ENCODE measurements at places on chromosomes 6 and 20.
A peak's percentile ranks its signal among the peaks of the same experiment; 100 is the strongest.

DNA sequence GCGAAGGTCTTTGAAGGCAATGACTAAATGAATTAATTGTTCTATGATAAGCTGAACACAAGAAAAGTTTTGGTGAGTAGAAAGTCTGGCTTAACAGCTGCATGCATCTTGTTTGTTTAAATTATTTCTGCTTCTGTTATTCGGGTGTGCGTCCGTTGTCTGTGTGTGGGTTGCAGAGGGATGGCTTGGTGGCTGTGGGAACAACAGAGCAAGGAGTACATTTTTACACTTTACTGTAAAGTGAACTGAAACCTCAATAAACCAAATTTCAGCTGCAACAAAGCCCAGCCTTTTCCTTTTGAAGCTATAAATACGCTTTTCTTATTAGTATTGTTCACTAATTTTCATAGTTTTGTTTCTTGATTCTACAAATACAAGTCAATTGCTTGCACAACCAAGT is 3.5 kb upstream of the LAMP5 start:
- DNase-seq = no peak

DNA sequence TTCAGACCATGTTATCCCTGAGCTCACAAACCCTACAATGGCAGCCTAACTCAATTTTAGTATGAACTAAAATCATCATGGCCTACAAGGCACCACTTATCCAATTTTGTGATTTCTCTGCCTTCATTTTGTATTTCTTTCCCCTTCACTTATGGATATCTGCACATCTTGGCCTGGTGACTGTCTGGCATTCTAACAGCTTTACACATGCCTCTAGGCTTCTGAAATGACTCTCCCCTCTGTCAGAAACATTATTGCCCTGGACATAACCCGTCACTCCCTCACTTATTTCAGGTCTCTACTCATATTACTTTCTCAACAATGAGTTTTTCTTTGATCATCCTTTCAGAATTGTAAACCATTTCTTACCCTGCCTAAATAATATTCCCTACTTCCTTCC is 89.2 kb upstream of the THEMIS start:
- no peak for DNase-seq

DNA sequence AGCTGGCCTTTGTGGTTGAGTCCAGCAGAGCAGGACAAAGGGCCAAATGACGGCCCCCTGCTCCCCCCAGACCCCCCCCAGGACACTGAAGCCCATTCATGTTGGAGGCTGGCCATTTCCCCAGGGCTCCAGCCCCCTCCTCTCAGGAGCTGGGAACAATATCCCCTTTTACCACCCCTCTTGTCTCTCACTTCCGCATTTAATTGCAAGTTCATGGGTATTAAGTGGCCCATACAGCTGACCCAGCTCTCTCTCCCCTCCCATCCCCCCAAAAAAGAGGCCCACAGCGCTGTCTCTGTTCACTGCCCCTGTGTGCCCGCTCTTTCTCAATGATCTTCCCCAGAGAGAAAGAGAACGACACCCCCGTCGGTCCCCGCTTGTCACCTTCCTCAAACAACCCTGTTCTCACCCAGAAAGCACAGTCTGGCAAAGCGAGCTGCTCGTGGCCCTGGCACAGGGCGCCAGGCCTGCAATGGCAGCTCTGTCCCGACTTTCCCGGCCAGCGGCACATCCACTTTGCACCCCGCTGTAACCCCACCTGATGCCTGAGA is 30.4 kb downstream of the PREX1 start:
- no peak for DNase-seq

GRCh38 chr6:151870375-151870774 is 62.9 kb downstream of the ESR1 start:
- DNase-seq = no peak

DNA sequence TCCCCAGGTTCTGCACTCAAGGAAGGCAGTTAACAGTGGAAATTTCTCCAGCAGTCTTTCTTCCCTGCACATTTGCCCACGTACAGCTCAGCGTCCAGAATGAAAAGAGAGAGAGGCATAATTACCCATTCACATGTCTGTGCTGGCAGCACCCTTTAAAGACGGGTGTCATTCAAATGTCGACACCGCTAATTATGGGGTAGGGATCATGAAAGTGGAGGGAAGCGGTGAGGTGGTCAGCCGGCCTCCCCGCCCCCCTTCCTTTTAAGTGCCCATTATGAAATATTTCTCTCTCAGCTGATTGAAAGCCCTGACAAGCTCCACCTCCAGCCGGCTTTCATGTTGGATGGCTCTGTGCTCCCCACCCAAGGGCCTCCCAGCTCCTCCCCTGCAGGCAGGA is 246.1 kb downstream of the BMP7 start:
- DNase-seq = no peak

DNA sequence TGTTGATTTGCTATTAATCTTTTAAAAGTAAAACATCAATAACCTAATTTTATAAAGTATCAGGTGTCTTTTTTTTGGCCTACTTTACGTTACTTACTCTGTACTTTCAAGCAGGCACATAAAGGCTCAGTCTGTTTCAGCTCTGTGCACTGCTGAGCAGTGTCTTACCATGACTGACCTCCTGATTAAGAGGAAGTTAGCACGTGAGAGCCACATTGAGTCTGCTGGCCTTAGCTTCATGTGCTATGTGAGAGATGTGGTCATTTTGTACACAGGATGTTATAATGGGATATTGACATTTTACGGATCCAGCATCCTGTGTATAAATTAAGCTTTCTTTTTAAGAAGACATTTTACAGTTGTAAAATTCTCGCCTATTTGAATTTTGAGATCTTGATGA is 31.9 kb downstream of the ARID1B start:
- DNase-seq = no peak

GRCh38 chr20:12012241-12013222 is 94.8 kb downstream of the BTBD3 start:
- DNase-seq = no peak

DNA sequence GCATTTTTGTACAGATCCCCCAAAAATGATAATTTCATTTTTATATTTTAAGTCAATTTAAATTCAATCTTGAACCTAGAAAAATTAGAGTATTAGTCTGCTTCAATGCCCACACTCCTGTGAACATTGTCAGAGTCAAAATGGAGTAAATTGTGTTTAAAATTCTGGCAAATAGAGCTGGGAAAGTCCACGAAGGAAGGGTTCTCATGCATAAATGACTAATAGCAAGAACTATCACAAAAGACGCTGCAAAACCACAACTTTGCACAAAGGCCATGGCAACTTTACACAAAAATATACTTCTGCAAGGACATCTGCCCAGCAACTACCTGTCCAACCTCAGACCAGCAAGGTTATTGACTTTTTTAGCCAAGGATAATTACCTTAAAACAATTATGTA is 203.2 kb upstream of the SMLR1 start:
- no peak for DNase-seq

DNA sequence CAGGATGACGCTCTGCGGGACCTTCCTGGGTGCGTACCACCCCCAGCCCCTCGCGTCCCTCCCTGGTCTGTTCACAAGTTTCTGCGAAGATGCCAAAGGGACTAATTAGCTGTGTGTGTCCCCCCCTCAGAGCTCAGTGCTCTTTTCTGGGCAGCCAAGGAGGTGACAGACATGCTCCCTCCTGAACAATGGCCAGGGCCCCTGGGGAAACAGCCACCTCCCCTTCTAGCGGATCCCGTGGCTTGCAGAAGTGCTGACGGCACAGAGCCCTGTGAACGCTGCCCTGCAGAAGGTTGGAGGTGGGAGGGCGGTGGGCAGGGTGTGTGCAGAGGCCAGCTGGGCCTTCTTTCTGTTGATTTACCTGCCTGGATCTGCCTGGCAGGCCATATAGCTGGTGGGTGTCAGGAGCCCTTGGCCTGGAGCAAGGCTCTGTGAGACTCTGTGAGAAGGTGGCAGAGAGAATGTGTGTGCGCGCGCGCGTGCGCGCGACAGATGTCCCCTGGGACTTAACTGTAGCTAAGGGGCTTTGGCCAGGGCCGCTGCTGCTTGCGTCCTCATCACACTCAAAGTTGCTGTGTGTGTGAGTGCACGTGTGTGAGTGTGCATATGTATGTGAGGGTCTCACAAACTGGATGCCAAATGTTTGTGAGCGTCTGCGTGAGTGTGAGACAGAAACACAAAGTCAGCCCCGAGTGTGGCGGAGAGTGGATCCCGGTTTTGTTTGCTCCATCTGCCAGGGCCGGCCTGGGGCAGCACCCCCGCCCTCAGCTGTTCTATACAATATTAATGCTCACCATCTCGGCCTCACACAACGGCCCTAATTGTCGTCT is 3.5 kb upstream of the MYT1 start:
- DNase-seq = no peak

DNA sequence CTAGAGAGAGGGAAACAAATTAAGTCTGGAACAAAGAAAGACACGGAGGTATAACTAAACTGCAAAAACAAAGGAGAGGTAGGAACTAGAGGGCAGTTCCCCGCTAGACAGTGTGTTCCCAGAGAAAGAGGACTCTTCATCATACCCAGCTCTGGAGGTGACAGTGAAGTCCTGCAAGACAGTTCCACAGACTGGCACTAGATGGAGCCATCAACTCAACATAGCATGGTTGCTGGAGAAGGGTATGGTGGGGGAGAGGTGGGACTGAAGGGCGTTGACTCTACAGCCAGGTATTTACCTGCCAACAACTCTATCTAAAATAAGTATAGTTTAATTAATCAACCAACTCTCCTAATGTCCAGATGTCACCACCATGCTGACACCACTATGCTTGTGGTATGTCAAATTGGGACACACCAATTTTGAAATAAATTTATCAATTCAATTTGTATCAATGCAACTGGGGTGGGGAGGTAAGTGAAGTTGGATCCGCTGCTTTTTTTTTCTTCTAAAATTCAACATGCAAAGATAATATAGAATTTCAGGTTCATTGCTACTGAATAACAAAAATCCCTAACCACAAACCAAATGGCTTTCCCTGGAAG is 9.7 kb downstream of the BACH2 start:
- no peak for DNase-seq

- peak; percentile 54 for DNase-seq
Observed at GRCh38 chr6:98834060-98835031, at the start of gene POU3F2. Gene POU3F2 (plus strand): TSS chr6:98834574. CDS start chr6:98834874, 300 bp downstream.

GRCh38 chr6:157753291-157753690 is 69.8 kb upstream of the SNX9 start:
- DNase-seq = no peak

DNA sequence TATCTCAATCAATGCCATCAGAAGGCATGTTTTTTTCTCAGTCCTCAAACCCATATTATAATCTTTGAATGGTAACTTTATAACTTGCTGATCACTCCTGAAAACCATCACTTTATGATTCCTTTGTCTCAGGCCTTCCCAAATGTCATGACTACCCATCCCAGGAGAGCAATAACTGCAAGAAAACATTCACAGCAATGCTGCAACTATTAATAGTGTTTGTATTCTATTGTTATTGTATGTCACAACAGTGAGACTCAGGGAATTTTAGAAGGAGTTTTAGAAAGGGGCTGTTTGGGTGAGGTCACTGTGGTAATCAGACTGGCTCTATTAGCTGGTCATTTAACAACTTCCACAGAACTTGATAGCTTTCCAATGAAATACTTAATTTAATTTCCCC is 301.4 kb upstream of the TBX18 start:
- no peak for DNase-seq

GRCh38 chr6:8589941-8590729 is 154.8 kb upstream of the SLC35B3 start:
- DNase-seq = no peak

DNA sequence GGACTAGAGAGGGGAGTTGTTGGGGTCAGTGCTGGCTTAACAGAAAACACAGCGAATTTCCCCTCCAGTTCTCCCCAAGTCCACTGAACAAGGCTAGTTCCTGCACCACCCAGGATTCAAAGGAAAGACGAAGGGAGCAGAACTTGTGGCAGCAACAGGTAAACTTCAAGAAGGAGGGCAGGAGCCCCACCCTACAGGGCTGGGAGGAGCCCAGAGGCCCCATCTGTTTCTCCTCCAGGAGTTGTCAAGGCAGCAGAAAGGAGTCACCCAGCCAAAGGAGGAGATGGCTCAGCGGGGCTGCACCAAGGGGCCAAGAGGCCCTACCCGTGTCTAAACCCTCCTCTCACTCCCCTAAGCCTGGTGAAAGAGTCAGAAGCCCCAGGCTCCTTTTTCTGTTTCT is 1.7 kb downstream of the SAPCD1 start:
- no peak for DNase-seq

DNA sequence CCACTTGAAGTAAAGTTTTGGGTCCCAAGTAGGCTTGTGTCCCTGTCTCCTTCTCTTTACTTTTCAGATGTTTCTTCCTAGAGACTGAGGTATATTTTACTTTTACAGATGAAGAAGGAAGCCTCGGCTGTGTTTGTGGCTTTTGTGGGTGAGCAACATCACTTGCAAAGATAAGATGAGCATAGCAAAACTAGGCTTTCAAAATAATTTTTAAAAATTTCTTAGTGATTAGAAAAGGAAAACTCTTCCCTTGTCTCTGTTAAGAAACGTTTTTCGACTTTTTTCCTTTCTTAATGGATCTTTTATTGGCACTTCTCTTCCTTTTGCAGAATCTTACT is 7.6 kb downstream of the PTPN1 start:
- peak; percentile 43 for DNase-seq

DNA sequence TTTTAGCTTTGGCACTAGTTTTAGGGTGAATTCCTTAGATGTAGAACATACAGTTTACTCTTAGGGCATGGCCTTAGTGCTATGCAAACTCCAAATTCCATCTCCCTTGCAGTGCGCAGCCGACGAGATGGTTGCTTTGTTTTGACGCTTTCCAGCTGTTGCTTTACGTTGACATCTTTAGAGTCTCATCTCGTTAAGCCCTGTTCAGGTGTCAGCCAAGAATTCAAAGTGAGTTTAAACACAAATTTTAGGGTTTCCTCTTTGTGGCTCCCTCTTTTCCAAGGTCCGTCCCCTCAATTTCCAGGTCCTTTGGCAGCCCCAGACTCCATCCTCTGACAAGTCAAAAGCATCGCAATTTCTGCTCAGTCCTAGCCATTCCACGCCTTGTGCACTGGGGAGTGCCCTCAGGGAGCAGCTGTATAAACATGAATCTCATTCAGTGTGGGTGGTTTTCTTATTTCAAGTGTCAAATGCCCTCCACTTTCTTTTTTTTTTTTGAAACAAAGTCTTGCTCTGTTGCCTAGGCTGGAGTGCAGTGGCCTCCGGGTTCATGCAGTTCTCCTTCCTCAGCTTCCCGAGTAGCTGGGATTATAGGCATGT is 14.1 kb upstream of the MAK start:
- no peak for DNase-seq

- DNase-seq = no peak
Observed at GRCh38 chr6:163337958-163338357, 76.6 kb upstream of the QKI start.

- DNase-seq = no peak
Observed at GRCh38 chr20:62963614-62964397, 11.3 kb downstream of the SLC17A9 start.

- DNase-seq = no peak
Observed at GRCh38 chr20:18928626-18929025, 115.0 kb downstream of the SCP2D1 start.

GRCh38 chr20:32829311-32830005 is 9.7 kb downstream of the MAPRE1 start:
- no peak for DNase-seq
